ENCODE measurements at places on chromosomes 2 and 18.

GRCh38 chr2:60957643-60958042, 59.9 kb upstream of the PEX13 start:
- no peak for DNase-seq

- no peak for DNase-seq
Measured at GRCh38 chr2:216714376-216714775, 19.0 kb upstream of the IGFBP5 start.

- no peak for DNase-seq
Measured at GRCh38 chr2:37570773-37571586, 100.5 kb downstream of the CDC42EP3 start.

- peak; percentile 13 for DNase-seq
Measured at GRCh38 chr2:176612736-176613135, 343.5 kb downstream of the MTX2 start.

DNA sequence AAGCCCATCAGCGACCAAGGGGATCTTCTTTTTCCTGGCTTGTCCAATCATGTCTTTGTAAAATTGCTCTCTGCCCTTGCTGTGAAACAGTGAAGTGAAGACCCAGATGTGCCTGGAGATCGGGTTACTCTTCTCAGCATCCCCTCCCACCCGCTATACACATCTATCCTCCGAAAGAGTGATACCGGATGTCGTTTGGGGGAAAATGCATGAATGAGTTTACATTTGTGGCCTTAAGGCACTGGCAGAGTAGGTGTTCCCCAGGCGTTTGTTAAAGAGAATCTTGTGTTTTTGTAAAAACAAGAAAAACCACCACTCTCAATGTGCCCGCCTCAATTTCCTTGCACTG, 528.3 kb downstream of the CMPK2 start:
- no peak for DNase-seq

- no peak for DNase-seq
Measured at GRCh38 chr2:239326831-239327535, 73.8 kb downstream of the HDAC4 start.

GRCh38 chr2:231545105-231545902, 15.1 kb upstream of the NMUR1 start:
- peak; percentile 90 for DNase-seq

DNA sequence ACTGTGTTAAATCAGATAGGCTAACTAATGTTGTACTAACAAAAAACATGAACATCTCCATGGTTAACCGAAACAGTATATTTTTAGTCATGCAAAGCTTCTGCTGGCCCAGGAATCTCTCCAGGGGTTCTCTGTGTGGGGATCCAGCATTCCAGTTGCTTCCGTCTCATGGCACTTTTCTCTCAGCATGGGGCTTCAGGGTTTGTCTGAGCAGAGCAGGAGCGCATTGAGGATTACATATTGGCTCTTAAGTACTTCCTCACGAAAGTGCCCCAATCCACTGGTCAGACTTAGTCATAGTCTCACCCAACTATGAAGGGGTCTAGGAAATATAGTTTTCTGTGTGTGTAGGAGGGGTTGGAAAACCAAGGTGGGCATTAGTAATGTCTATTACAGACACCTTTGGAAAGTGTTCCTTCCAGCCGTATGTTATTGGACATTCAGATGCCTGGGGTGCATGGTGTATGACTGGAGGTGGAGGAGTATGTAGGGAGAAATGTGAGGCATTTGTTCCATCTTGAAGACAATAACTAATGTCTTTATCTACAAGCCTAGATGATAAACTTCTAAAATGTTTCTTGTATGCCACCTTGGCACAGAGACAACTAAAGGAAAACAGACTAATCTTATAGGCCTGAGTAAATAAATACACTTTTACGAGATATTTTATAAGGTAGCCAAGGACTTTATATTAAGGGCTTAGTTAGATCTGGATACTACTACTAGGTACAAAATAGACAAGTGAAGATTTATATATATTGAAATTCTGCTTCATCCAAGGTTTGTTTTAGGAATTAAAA, 123.8 kb upstream of the ZEB2 start:
- DNase-seq = no peak

GRCh38 chr2:37468170-37468569, 123.7 kb downstream of the QPCT start:
- DNase-seq = no peak

GRCh38 chr18:13500227-13500865, 226.0 kb downstream of the FAM210A start:
- peak; percentile 60 for DNase-seq

- no peak for DNase-seq
Measured at GRCh38 chr2:237199082-237199481, 113.4 kb downstream of the COPS8 start.

- DNase-seq = no peak
Measured at GRCh38 chr2:206824993-206825392, 59.6 kb downstream of the FASTKD2 start.

All from cardiac muscle cell (in vitro differentiated cells and primary cell).